ENCODE measurements at places on chromosomes 7 and 10.
A peak's percentile ranks its signal among the peaks of the same experiment; 100 is the strongest.

GRCh38 chr10:36547965-36548364, 577.4 kb upstream of the ANKRD30A start:
- DNase-seq, result no peak

- no peak for DNase-seq
Observed at GRCh38 chr10:100204370-100204769, 18.5 kb upstream of the ERLIN1 start.

GRCh38 chr10:103096130-103096529, 96.9 kb downstream of the NT5C2 start:
- no peak for DNase-seq

DNA sequence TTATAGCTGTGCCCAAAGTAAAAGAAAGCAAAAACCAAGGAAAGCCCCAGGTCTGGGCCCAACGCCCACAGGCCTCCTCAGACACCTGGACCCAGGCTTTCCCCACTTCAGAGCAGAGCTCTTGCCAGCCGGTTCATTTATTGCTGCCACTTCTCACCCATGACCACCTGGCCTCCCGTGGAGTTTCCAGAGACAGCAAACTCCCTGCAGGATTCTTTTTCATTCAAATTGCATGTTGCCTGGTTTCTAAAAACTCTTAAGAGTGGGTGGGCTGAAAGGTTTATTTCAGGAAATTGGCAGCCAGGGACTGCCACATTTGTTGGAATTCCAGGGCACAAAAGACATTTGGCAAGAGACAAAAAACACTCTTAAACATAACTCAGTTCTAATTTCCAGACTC, 4.7 kb downstream of the VOPP1 start:
- peak; percentile 33 for DNase-seq

DNA sequence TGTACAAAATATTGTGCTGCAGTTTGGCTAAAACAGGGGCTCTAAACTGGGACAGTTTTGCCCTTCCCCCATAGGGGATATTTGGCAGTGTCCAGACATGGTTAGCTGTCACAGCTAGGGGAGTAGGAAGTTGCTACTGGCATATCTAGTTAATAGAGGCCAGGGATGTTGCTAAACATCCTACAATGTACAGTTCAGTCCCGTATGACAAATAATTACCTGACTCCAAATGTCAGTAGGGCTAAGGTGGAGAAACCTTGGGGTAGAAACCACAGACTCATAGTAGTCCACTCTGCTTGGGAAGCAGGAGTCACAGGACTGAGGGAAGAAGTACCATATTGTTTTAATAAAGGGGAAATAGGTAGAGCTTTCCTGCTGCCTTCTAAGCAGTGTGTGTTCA, 39.8 kb downstream of the WBP1L start:
- DNase-seq, result no peak

DNA sequence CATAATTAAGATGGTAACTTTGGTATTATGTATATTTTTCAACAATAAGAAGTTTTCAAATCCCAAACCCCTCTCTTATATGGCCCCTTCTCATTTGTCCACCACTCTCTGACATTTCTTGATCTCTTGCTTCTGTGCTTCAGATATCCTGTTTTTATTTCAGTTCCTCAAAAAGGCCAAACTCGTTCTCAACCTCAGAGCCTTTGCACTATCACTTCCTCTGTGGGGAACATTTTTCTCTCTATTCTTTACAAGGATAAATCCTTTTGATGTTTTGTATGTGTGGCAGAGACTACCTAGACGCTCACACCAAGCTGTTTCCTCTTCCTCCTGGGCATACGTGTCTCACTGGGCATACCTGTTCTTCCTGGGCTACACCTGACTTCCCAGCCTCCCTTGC, 54.2 kb upstream of the FRMD4A start:
- DNase-seq, result no peak

- DNase-seq, result no peak
Observed at GRCh38 chr10:76218035-76218434, 786.6 kb downstream of the LRMDA start.
